ENCODE measurements at places on chromosomes 5 and 9.

- no peak for DNase-seq
Observed at GRCh38 chr5:63768221-63768620, 194.0 kb downstream of the HTR1A start.

GRCh38 chr9:92395617-92396016 is 8.8 kb downstream of the OGN start:
- DNase-seq, result no peak

DNA sequence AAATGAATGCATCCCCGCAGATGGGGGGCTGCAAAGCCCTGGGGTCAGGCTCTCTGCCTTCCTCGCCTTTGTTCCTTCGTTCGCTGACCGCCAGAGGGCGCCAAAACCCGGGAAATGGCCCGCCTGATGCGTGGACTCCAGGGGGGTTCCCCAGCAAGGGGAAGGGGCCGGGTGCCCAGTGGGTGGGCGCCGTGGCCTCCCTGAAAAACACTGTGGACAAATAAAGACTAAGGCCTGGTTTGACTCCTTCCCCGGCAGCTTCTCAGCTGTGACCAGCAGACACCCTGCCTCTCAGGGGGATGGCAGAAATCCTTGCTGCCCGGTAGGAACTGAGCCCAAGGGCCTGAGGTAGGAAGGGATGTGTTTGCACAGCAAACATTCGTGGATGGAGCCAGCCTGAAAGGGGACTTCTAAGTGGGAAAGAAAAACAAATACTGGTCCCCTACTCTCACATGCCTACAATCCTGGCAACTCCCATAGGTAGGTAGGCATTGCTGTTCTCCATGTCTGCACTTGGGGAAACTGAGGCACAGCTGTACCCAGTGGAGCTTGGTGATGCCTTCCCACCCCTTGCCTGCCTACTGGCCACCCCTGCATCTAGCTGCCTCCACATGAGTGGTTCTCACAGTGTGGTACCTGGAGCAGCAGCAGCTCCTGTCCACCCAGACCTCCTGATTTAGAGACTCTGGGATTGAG is 57.7 kb downstream of the DUSP1 start:
- DNase-seq, result peak; percentile 72

GRCh38 chr5:76331126-76331525 is 72.0 kb upstream of the IQGAP2 start:
- no peak for DNase-seq

- no peak for DNase-seq
Observed at GRCh38 chr5:96717874-96718273, 55.7 kb downstream of the CAST start.

- no peak for DNase-seq
Observed at GRCh38 chr5:76602094-76602726, 21.0 kb downstream of the F2RL2 start.

DNA sequence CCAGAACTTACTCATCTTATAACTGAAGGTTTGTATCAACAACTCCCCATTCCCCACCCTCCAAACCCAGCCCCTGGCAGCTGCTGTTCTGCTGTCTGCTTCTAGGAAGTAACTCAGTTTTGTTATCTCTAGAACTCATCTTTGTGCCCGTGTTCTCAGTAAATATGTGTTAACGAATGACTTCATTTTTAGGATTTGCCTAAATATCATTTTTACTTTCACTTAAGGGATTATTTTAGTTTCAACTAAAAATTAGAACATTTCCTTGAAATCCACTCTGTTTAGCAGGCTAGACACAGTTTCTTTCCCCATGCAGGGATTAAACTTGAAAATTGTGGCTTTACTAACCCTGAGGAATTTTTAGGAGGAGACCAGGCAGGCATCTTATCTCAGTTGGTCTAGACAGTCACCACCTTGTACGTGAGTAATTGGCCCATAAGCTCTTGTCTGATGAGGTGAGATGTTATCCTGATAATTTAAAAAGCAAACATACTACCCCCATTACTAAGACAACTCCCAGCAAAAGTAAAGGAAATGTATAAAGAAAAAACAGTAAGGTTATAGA is 68.2 kb upstream of the TNFAIP8 start:
- DNase-seq, result no peak

- peak; percentile 46 for DNase-seq
Observed at GRCh38 chr5:91225848-91226686, 157.1 kb downstream of the ARRDC3 start.

- DNase-seq, result peak; percentile 54
Observed at GRCh38 chr9:127451858-127452656, 747 bp downstream of the LRSAM1 start.

DNA sequence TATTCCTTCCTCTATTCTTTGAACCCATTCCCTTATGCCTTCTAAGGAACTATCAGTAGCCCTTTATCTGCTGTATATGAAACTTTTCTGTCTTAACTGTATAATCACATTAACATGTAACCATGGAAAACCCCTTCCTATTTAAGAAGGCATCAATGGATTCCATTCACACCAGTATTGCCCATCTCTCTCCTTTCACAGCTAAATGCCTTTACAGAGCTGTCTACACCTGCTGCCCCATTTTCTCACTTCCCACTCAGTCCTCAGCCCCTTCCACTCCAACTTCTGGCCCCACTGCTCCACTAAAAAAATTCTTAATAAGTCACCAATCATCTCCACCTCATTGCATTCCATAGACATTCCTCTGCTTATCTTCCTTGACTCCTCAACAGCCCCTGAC is 50.8 kb downstream of the SEC61B start:
- DNase-seq, result no peak

- DNase-seq, result no peak
Observed at GRCh38 chr5:151037561-151038411, 17.4 kb downstream of the GPX3 start.

GRCh38 chr9:95363051-95363841 is 45.7 kb upstream of the FANCC start:
- no peak for DNase-seq

DNA sequence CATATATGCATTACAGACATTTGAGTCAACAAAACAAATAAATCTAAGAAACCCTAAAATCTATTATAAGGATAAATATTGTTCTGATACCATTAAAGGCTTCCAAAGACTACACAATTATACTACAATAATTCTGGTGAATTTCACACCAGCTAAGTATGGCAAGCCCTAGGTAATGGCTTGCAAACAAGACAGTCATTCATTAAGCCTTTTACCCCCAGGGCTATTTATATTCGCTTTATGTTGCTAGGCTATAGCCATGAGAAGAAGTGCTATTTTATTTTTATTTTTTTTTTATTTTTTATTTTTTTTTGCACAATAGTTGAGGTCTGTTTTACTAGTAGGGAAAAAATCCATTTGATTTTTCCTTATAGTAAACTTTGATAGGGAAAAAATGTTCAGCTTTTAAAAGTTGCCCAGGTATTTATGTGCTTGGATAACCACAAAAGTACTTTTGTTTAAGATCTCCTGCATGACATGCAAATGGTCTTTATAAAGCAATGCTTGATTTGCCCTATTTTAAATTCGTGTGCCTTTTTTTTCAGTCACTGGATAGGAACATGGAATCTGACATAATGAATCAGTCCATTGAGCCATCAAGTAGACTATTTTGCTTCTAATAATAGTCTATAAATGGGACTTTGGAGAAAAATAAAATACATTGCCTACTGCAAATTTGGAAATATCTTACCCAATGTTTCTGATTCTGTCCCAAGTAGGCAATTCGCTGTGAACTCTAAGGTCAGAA is 946.3 kb upstream of the COX7C start:
- DNase-seq, result no peak

- no peak for DNase-seq
Observed at GRCh38 chr9:97848215-97848479, 4.9 kb upstream of the FOXE1 start.

DNA sequence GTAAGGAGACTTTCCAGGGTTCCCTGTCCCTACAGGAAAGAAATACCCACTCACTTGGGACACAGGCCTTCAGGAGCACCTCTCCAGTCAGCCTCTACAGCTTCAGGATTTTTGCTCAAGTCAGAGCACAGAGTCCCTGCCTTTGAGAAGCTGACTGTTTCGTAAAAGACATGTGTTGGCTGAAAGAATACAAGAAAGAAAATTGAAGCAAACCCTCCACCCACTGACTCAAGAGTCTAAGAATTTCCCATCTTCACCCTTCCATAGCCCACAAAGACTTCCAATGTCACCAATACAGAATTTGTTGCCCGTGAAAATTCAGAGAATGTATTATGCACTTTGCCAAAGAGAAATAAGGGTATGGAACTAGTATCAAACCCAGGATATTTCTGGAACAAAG is 53.0 kb upstream of the ZNF622 start:
- no peak for DNase-seq

- DNase-seq, result no peak
Observed at GRCh38 chr5:61030163-61030482, 85.1 kb downstream of the NDUFAF2 start.

DNA sequence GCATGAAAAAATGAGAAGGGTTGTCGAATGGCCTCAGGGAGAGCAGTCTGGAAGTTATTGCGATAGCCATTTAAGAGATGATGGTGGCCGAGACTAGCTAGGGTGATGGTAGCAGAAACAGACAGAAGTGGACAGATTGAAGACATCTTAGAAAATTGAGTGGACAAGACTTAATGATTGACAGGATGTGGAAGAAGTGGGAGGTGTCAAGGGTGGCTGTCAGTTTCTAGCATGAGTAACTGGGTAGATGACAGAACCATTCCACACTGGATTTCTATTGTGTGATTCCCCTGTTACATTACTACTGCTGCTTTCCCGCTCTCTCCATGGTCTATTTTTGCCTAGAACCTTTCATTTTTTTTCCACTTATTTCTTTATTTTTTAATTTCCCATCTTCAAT is 12.6 kb downstream of the CHMP5 start:
- DNase-seq, result no peak

GRCh38 chr9:37218800-37219425 is 98.5 kb downstream of the ZCCHC7 start:
- DNase-seq, result no peak

DNA sequence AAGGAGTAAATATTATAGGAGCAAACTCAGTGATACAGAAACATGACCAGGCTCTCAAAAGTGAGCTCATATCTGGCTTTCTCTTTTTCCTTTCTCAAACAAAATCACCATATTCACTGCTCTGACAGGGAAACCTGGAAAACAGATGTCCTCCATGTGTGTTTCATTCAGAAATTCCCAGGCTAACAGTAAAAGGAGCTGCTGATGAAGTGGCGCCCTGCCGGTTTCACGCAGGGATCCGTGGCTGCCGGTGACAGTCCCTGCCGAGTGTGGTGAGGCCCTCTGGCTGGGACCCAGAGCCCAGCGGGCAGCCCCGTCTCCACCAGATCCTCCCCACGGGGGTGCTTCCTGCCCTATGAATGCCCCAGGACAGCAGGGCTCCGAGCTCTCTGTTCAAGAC is 208.1 kb downstream of the GNA14 start:
- no peak for DNase-seq
